PC-9 (cell line): ENCODE measurements at places on chromosomes 13 and 19.

DNA sequence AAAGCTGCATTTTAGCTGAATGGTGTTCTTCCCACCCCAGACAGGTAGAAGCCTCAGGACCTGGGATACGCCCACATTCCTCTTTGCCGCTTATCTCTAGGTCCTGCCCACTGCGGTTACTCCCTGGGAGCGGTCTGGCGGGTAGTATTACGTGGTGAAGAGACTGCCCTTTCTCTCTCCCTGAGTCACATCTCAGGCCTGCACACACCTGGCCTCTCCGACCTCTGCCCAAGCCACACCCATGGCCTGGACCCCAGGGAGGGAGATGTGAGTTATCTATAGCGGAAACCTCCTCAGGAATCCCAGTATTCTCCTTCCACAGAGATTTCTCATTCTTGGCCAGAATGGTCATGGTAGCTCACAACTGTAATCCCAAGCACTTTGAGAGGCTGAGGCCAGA lies 17.3 kb downstream of the RHPN2 start:
- DNase-seq = peak; percentile 96

DNA sequence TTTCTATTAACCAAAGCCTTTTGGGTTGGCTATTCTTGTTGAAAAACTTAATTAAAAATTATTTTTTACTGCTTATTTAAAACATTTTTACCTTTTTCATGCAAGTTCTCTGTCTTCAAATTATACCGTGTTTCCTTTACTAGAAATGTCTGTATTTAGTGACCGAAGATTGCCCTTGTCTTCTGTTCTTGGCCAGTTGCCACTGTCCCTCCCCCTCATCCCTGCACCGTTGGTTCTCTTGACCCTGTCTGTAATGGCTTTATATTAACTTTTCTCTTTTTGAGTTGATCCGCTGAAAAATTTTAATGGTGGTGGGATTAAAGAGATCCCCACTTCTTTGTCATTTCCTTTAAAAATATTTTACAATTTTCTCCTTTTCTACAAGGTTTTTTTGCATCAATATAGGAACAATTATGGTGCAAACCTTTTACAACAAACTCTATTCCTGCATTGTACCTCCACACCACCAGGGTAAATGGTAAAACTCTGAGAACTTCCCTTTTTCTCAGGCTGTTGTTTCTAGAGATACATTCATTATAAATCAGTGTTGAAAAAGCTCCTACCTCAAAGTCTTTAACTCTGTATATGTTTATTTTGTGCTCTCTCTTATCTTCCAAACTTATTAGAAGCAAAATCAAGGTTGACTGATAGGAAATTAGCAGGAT lies 12.9 kb upstream of the RNF113B start:
- no peak for DNase-seq

GRCh38 chr19:56912401-56913112 lies 72.0 kb upstream of the PEG3 start:
- no peak for DNase-seq

GRCh38 chr13:47112205-47112902 lies 215.5 kb upstream of the HTR2A start:
- DNase-seq = no peak

- DNase-seq = no peak
Measured at GRCh38 chr19:28505933-28506332, 707.0 kb downstream of the UQCRFS1 start.

GRCh38 chr19:13841086-13841961 lies 35.6 kb upstream of the NANOS3 start:
- DNase-seq = peak; percentile 63

- DNase-seq = no peak
Measured at GRCh38 chr13:45704211-45704739, 2.2 kb downstream of the CBY2 start.

- DNase-seq = no peak
Measured at GRCh38 chr13:108549934-108550333, 79.5 kb upstream of the MYO16 start.

DNA sequence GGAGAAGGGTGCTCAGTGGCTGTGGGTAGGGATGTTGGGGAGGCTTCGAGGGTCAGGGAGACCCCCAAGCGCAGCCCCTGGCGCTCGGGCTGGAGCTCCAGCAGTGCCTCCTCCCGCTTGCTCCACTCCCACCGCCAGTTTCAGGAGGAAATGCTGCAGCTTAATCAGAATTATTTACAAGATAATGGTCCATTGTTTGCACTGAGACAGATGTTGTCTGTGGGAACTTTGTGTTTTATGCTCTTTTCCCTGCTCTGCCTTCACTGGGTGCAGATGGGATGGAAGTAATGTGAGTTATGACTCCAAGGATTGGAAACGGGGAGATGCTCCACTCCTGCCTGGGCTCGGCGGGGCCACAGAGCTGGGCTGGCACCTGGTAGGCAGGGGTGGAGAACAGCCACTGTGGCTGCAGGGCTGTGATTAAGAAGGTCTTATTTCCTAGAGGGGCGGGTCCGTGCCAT lies 192.4 kb downstream of the ZNF536 start:
- no peak for DNase-seq

DNA sequence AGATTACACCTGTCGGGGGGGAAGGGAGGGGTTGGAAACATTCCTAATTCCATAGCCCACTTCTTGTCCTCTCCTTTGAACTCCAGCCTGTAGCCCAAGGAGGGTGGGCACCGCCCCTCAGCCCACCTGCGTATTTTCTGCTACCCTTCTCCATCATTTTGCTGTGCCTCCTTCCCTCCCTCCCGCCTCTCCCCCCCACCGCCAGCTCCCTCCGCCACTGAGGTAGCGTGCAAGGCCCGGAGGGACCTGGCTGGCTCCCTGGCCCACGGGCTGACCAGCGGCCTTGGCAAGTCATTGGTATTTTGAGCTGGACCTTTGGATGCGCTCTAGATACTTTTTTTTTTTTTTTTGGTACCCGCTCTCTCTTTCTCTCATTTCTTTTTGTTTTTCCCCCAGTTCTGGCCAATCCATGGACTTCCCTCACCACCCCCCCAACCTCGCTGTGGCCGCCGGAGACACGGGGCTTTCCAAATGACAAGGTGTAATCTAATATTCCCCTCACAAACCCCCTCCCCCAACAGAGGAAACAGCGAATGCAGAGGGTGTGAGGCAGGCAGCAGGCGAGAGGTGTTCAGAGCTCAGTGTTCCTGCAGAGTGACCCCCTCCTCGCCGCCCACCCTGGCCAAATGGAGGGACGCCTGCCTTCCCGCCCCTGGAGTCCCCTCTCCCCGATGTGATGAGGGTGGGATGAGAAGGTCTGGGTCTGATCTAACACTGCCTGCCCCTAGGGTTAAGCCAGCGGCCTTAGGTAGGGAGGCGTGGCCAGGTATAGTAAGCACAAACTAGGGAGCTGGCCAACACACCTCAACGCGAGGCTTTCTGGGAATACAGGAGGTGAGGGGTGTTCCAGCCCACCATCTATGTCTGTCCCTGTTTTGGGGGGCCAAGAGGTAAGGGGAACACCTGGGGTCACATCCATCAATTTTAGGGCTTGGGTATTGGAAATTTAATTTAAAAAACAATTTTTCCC lies 89.2 kb downstream of the PTPRS start:
- no peak for DNase-seq

DNA sequence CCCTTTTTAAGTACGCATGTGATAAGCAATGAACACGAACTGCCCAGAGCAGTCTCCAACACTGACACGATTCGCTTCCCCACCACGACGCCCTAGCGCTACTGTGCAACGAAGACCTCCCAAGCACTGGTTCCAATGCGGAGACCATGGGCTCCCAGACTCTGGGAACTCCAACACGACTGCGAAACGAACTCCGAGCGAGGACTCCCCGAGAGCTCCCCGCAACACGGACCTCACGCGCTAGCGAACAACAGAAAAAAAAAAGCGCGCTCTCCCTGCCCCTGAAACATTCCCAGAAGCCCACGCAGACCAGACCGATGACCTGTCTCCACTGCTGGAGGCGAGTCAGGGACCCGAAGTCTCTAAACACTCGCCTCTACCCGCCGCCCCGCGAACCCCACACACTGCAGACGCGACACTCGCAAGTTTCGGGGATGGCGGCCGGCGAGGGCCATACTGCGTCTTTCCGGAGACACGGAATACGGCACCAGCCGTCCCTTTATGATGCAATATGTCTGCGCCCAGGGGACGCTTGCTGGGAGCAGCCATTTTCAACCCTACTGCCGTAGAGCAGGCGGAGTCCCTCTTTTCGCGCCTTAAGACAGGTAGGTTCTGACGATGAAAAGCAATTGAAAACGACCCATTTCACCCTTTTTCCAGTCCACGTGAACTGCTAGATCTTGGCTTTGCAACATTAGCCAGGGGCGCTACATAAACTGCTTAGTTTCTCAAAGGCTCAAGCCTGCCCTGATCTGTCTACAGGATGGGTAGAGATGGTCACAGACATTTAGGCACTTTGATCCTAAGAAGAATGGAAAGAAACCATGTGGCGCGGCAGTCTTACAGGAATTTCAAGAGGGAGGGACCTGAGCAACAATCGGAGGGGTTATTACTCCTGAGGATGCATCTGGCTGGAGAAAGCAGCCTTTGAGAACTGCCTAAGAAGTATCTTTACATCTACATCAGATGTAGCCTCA lies at the start of gene ZNF577:
Gene ZNF577, minus strand, starts transcription at position 430 of the 977 bp plus-strand sequence. CDS start 7,569 bp downstream, outside the sequence.
- no peak for DNase-seq

DNA sequence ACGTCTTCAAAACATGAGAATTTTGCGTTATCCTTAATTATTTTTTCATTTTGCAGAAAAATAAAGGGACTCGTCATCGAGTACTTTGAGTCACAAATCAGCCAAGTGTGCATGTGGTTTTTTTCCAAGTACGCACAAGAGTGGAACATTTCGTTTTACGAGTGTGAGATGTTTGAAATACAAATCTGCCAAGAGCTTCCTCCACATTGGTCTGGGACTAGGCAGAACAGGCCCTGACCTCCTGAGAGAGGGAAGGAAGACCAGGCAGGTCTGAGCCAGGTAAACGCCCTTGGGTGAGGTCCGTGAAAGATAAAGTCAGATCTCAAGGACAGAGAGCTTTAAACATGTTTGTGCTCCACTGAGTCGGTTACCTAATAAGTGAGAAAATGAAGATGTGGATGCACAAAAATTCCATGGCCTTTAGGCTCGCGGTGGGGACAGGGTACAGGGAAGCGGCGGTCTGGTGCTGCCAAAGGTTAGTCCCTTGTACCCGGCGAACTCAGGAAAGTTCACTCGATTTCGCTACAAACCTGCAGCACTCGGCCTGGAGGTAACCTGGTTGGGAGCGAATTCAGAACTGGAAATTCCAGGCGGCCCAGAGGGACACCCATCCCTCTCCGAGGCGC lies 473 bp upstream of the ITM2B start:
- DNase-seq = no peak

- no peak for DNase-seq
Measured at GRCh38 chr19:30681162-30682100, 309.2 kb downstream of the ZNF536 start.

DNA sequence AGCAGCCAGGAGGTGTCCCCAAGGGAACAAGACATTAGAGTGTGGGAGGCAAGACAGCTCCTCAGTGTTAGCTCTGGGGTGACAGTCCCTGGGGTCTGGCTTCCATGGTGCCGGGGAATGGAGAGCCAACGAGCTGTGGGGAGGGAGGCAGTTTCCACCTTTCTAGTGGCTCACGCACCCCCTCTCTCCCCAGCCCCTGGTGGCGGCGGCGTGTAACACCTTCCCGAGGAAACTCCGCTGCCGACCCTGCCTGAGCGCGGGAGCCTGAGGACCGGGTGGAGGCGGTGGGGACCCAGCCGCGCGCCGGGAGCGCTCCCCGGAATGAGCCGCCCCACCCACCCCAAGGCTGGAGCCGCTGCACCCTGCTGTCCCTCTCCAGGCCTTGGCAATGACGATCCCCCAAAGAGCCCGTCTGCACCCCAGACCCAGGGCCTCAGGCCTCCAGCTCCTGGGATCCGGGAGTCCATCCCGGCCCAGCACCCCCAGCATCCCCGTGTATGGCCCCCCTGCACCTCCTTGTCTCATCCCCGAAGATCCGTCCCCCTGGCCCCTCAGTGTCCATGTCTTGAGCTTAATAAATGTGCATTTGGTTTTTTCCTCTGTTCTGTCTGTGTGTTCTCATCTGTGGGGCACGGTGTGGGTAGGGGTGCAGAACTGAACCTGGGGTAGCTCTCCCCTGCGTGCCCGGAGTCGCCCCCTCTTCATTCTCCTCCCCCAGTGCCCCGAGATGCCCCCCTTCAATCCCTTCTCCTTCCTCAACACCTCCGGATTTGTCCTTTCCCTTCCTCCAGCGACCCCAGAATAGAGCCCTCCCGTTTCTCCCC lies 622 bp upstream of the FXYD5 start:
- no peak for DNase-seq
